ENCODE measurements at places on chromosomes 11 and 22. TPM values are rescaled to one million over a fixed set of nuclear protein-coding genes. Genes with fewer than 3 reads are reported as not detected.

DNA sequence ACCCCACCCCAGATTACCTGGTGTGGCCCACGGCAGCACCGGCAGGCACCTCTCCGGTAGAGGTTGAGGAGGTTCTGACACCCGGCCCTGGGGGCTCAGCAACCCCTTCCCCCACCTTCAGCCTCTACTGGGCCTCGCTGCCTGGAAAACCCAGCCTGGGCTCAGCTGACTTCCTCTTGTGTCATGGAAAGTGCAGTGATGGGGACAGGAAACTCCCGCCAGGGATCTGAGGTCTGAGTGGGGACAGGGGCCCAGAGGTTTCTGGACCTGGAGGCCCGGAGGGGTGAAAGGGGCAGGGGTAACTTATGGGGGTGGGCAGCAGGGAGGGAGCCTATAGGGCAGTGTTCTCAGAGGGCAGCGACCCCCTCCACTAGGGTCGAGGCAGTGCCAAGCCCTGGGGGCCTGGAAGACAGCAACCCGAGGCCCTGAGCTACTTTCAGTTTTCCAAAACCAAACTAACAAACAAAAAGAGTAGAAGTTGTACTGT, 10.0 kb upstream of the CD5 start:
- peak; percentile 16 for DNase-seq

DNA sequence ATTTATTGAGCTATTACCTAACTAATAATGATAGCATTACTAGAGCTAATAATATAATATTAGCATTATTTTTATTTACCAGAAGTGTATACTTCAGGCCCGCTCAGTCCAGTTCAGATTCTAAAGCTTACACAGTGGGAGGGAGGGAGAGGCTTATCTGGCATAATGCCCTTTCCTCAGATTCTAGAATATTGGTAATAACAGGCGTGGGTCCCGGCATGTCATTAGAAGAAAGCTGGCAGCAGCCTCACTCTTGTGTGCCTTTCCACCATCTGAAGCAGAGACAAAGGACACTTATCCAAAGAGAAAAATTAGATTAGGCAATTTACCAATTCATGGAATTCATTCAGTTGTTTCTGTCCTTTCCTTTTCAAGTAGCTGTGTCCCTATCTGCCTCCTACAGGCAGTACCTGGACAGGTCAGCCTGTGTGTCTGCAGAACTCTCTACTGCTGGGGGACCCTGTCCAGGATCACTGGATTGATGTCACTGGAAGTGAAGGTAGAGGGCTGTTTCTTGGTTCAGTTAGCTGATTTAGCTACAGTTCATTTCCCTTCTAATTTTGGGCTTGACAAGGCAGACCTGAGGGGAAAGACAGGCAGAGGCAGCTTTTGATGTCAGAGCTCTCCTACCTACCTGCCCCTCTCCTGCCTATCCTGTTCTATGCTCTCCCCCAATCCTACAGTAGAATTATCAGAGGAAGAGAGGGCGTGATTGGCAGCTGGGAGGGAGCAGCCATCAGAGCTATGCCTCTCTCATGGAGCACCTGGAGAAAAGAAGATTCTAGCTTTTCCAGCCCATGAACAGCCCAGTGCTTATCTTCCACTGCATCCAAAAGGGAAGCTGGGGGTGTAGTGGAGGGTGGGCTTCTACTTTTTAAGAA, 20.3 kb upstream of the CCDC90B start:
- DNase-seq = no peak

The SULT4A1 gene
- under 0.01 TPM for total RNA-seq

GRCh38 chr11:101470881-101471520, 112.8 kb downstream of the TRPC6 start:
- peak; percentile 31 for DNase-seq

The BIRC2 gene
- 51.7 TPM for total RNA-seq

DNA sequence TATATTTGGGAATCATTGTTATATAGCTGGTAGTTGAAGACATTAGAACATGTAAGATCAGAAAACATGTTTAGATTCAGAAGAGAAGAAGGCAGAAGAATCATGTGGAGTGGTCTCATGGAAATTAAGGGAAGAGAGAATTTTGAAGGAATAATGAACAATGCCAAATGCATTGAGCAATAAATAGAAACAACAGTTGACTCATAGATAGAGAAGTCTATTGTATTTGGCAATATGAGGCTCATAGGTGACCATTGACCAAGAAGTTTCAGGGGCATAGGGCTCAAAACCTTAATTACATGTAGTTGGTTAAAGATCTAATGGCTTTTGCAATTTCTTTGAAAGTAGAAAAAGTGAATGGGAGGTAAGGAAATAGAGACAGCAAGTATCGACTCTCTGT, 123.9 kb downstream of the PAX6 start:
- DNase-seq = no peak

DNA sequence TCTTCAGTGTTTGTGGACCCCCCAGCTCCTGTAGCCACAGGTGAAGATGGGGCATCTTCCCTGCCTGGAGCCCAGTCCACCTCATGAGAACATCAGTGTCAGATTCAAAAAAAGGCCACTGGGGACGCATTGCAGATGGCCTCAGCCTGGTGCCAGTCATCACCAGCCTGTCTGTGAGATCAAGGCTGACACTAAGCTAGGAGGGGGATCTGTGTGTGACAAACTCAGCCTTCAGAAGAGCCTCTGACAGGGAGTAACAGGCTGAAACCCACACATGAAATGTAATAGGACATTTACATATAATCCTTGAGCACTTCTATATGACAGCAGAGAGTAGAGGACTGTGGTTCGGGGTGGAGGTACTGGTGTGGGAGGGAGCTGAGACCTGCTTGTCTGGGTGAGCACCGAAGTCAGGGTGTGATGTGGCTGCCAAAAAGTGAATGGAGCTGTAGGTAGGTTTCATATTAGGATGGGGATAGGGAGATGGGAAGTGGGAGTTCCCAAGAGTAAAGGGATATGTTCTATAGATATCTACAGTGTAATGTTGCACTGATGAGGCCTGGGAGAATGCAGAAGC, 20.5 kb upstream of the CCDC134 start:
- no peak for DNase-seq

DNA sequence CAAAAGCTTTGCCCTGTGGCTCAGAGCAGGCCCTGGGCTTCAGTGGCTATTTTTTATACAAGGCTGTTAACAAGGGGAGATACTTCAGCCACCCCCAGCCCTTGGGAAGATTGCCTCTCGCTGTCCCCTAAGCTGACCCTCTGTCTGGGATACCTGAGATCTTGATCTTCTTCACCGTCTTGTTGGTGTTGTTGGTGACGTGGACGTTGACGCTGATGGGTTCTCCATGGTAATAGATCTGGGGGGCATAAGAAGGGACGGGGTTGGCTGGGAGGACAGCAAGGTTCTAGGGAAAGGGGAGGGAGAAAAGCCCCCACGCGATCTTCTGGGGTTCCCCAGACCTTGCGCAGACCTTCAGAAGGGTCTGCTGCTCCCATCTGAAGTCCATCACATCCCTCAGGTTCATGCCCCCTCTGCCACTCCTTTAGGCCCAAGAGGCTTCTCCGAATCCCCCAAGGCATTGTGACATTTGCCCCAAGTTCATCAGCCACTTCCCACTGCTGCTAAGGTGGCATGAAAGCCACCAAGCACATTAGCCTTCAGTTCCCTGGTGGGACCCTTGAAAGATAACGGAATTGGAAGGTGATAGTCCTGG, 36.7 kb downstream of the TPBGL start:
- DNase-seq = no peak

The CEP126 gene
- total RNA-seq = 0.51 TPM

- no peak for DNase-seq
Measured at GRCh38 chr11:109267293-109268095, 154.5 kb upstream of the C11orf87 start.

GRCh38 chr11:16774936-16775613, 36.6 kb downstream of the C11orf58 start:
- no peak for DNase-seq

The BBS1 gene
- 11.3 TPM for total RNA-seq

The TUT1 gene
- total RNA-seq = 8.9 TPM

GRCh38 chr22:45237065-45237990, 3.4 kb downstream of the KIAA0930 start:
- DNase-seq = no peak

DNA sequence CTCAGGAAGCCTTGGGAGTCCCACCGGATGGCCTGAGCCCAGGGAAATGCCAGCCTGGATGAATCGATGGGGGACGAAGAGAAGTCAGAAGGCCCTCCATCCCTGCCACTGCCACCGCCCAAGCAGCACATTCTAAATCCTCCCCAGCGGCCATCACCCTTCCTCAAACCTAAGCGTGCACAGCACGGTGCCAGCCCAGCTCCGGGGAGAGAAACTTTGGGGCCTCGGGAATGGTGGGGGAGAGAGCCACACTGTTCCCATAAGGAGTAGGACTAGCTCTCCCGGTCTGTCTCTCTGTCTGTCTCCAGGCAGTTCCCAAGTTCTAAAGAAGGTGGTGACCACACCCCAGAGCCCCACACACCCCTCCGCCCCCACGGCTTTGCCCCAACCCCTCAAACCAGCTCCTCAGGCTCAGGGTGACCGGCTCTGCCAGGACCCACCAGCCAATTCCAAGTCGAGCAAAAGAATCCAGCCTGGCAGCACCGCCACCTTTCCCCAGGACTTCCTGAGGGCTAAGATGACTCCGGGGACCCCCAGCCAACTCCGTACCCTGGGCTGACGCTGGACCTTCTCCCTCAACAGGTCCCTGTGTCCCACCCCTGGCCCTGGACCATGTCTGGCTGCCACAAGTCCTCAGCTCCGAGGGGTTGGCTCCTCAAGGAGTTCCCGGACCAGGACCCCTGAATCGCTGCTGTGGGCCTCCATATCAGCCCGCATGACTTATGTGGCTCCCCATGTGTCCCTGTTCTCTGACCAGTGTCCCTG, 2.7 kb downstream of the AHNAK start:
- peak; percentile 16 for DNase-seq

GRCh38 chr11:19808076-19808911, 95.7 kb downstream of the NAV2 start:
- peak; percentile 36 for DNase-seq

DNA sequence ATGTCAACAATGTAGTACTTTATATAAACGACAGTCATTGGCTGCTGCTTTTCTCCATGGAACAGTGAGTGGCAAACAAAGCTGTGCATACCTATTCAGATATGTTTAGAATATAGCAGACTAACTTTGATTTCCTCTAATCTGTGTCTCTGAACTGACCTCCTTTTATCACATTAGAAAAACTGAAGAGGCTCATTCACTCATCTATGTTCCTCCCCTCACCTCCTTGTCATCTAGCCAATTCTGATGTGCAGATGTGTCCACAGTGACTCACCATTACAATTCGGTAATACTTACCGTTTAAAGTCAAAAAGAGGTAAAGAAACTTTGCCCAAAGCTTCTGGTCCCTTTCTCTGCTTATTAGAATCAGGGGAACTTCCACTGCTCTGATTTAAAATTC, 51.5 kb upstream of the RPS13 start:
- no peak for DNase-seq

DNA sequence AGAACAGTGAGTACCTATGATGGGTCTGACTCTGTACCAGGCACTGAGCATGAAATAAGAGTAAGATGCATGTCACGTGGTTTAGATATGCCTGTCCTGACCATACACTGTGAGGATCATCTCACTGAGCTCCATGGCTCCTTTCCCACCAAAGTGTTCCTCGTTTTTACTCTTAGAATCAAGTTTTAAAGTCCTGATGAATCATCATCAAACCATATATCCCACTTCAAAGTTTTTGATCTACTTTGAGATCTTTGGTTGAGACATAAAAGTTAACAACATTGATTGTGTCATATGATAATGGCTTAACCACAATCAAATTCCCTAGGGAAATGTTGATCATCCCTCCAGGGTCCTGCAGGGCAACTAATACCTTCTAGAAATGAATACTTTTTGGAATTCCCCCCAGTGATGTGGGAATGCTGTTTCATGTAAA, 12.8 kb downstream of the ETS1 start:
- peak; percentile 67 for DNase-seq

- DNase-seq = peak; percentile 16
Measured at GRCh38 chr11:19905280-19905853, 192.7 kb downstream of the NAV2 start.

The KCNJ1 gene
- 0.13 TPM for total RNA-seq

GRCh38 chr22:36879775-36880174, 19.0 kb downstream of the NCF4 start:
- no peak for DNase-seq

DNA sequence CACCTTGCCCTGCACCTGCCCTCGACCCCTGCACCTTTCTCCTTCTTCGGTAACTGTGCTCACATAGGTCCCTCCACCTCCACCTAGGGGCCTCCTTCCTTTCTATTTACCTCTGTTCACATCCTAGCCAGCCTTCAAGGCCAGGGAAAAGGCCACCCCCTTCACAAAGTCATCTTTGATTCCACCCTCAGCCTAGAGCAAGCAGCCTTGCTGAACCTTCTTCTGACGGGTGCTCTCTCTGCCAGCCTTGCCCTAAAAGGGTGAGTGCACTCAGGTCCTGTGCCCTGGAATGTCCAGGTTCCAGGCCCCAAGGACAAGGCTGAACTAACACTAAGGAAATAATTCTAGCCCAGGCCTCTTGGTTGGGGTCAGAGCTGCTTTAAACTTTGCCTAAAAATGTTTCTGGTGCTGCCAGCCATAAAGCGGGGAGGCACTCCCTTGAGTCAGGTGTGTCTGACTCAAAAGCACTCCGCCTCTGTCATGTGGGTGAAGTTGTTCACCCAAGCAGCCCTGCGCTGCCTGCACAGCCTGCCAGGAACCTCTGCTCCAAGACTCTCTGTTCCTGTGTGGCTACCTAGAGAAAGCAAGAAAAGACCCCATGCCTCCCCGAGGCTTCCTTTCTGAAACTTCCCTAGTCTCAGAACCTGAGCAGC, 9.2 kb upstream of the FAM83F start:
- DNase-seq = no peak

The CHADL gene
- 1.3 TPM for total RNA-seq

- peak; percentile 33 for DNase-seq
Measured at GRCh38 chr22:39315389-39315788, 4.0 kb downstream of the RPL3 start.

GRCh38 chr11:74284466-74284865, 27.0 kb downstream of the P4HA3 start:
- DNase-seq = no peak

DNA sequence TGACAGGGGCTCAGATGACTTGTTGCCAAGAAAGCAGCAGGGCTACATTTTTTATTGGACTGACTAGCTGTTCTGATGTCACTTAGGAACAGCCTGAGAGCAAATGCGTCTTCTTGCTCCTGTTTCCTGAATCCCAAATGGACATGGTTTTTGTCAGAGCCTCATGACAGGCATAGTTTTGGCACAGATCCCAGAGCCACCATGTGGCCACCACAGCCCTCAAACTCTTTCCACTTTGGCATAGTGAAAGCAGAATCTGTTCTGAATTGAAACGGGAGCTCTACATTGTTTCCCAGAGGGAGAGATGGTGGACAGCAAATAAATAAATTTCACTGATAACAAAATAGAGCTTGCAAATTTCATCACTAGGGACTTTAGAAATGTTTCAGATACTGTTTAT, 222.2 kb downstream of the C11orf87 start:
- no peak for DNase-seq

DNA sequence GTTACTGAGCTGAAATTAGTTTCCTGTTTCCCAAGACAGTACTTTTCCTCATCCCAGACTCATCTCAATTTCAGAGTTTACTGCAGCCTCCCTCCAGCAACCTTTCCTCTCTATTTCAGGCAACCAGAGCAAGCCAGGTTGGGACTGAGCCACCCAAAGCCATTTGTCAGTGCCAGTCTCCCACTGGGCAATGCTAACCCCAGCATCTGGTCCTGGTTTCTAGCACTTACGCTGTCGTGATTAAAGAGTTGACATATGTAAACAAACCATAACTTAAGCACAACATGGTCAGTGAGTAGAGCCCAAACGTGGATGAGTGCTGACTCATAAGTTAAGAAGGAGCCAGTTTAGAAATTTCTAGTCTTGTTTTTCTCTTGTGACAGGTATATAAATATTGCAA, 119.6 kb upstream of the BLID start:
- no peak for DNase-seq

GRCh38 chr22:35517769-35518530, 22.7 kb upstream of the RASD2 start:
- DNase-seq = no peak

Measured in dermis microvascular lymphatic vessel endothelial cell (primary cell).